SK-MEL-5 (cell line): ENCODE measurements at places on chromosomes 7 and 10. TPM values are rescaled to one million over a fixed set of nuclear protein-coding genes. Genes with fewer than 3 reads are reported as not detected.

Gene INA
- total RNA-seq: 0.37 and 0.56 TPM in 2 replicates

Gene KEL
- total RNA-seq: 2.2 TPM in 1 of 2 replicates, not detected in the other

Gene ASB10
- total RNA-seq: not detected in 2 replicates

Gene MBL2
- 0.16 TPM in 1 of 2 replicates, not detected in the other for total RNA-seq

Gene PRPS1L1
- not detected in 2 replicates for total RNA-seq

Gene KLHL7
- 44.3 and 60.7 TPM in 2 replicates for total RNA-seq

Gene LIPM
- not detected in 2 replicates for total RNA-seq

Gene KCND2
- total RNA-seq: 0.03 and 0.08 TPM in 2 replicates

Gene SPDYE5
- 0.05 TPM in 1 of 2 replicates, not detected in the other for total RNA-seq

Gene UCMA
- not detected in 2 replicates for total RNA-seq

Gene TCERG1L
- total RNA-seq: 0.05 TPM in 1 of 2 replicates, not detected in the other

Gene CALML3
- not detected in 2 replicates for total RNA-seq

Gene FANK1
- total RNA-seq: 1.6 TPM in 1 of 2 replicates, not detected in the other

Gene UNCX
- not detected in 2 replicates for total RNA-seq

Gene ZKSCAN1
- total RNA-seq: 34.7 and 37.2 TPM in 2 replicates

Gene CAV1
- total RNA-seq: 18.2 and 18.5 TPM in 2 replicates

Gene EN2
- total RNA-seq: 2.2 and 3.0 TPM in 2 replicates
